ENCODE measurements at places on chromosomes 1 and 21.

DNA sequence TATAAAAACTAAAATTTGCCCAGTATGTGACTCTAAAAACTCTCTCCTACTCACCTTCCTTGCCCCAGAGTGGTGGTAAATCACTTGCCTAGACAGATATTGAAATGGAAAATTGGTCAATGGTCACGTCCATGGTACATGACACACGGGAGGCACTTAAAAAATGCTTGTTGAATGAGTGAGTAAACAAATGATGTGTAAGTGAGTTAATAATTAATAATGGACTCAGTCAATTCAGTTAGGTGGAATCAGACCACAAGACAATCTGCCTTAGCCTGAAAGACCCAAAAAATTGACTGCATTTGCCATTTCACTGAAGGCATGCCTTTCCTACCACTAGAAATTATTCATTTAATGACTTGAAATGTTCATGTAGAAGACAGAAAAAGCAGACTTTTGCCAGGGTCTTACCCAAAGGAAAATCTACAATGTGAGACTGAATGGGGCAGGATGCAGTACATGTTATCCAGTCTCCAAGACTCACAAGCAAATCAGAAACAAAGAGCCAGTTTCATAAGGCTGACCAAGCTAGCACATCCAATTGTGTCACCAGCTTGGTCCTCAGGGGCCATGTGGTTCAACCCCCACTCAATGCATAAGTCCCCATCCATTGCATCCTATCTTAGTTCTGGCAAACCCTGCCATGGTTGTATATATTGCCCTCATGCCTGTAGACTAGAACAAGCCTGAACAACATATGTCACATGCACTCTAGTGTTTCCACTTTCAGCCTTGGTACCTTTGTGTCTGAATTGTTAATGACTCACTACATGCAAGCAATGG is 73.6 kb downstream of the TBX15 start:
- DNase-seq = no peak

DNA sequence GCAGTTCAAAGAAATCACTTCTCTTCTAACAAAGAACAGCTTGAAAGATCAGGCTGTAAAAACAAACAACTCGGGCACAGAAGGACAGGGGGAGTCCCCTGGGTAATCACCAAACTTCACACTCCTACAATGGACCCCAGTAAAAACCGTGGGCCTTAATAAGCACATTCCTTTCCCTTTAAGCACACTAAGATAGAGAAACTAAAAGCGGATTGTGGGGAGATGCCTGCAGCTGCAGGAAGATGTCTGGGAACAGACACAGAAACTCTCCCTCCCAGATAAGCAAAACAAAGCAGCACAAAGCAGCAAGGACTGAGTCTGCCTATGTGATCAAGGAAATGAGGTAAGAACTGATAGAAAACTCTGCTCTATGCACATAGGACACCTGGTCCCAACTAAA is 37.6 kb upstream of the CTBS start:
- DNase-seq = no peak

GRCh38 chr1:62024690-62025089 is 170.0 kb upstream of the L1TD1 start:
- no peak for DNase-seq

DNA sequence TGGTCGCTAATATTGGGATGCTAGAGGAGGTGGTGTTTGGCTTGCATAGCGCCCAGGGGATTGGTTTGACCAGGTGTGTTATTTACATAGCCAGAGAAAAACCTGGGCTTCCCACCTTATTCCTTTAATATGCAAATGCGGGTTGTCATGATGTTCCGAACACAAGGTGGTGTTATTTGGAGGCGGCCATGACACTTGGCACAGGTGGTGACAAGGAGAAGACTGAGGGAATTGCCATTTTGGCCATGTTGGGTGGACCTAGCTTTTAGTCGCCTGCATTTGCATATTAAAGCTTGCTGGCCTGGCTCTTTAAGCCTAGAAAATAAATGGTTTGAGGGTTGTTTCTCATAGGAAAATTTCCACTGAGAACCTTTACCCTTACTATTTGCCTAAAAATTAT is 490.5 kb downstream of the SIPA1L2 start:
- DNase-seq = no peak

DNA sequence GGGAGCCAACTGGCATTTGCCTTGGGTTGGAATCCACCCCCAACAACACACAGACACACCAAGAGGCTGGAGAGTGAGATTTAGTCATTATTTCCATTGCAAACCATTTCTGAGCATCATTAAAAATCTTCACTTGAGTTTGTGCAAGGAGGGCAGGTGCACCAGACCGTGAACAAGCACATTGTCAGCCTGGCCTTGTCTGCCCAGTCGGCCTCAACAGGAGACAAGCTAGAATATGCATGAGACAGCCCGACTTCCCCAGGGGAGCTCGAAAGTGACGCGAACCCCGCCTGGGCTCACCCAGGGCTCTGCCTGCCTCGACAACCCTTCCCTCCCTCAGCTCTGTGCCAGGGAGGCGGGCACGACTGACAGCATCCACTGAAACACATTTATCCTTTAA is 15.4 kb upstream of the GUCA2B start:
- DNase-seq = no peak

- no peak for DNase-seq
Observed at GRCh38 chr1:56415258-56415657, 164.1 kb downstream of the PLPP3 start.

- no peak for DNase-seq
Observed at GRCh38 chr1:27719286-27720251, 6.2 kb upstream of the FAM76A start.

DNA sequence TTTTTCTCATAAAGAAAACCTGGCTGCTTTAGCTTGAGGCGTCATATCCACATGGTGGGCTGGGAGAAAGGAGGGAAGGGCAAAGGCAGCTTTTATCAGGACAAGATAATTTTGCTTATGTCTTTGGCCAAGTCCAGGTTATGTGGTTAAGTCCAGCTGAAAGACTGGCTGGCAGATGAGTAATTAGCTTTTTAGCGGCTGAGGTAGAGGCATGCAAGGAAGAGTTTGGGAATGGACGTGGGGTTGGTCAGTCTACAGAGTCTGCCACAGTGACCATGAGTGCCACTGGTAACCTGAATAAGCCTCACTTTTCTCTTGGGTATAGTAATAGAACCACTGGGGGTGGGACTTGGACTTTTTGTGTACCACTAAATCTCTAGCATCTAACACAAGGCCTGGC is 39.8 kb downstream of the NEK7 start:
- no peak for DNase-seq

- DNase-seq = no peak
Observed at GRCh38 chr1:21126324-21126723, 50.4 kb downstream of the EIF4G3 start.

- DNase-seq = no peak
Observed at GRCh38 chr1:23634840-23635651, 56.6 kb upstream of the RPL11 start.

DNA sequence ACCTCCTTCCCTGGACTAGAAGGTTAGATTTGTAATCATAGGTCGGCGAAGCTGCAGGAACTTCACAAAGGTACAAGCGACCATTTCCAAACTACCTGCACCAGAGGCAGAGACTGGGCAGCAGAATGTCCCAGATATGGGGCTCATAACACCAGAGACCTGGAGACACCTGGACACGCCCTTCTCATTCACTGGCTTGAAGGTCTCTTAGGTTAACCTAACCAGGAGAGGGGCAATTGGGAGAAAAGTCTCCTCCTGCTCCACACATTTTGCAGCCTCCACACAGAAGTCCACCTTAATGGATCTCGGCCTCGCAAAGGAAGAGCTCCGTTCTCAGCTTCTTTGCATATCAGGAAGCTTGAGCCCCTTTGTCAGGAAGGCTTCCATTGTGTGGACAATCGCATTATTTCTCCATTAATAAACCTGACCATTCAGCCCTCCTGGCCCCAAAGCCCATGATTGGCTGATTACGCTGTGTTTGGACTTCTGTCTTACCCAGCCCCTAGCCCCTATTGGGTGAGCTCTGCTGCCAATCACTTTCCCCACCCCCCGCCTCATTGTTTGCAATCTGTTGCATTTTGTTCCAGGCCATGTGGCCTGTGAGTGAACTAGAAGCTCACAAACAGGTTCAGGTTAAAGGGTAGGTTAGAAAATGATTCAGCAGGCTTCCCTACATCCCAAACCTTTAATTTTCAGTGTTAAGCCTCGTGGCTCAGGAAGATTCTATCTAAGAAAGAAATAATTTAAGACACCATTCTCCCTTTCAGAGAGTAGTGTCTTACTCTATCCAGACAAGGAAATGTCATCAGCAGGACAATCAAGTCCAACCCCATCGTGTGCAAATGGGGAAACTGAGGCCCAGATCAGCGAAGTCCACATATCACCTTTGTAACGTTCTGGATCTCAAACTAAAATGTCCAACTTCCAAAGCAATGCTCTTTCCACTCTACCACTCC is 2.8 kb downstream of the MYCL start:
- DNase-seq = no peak

DNA sequence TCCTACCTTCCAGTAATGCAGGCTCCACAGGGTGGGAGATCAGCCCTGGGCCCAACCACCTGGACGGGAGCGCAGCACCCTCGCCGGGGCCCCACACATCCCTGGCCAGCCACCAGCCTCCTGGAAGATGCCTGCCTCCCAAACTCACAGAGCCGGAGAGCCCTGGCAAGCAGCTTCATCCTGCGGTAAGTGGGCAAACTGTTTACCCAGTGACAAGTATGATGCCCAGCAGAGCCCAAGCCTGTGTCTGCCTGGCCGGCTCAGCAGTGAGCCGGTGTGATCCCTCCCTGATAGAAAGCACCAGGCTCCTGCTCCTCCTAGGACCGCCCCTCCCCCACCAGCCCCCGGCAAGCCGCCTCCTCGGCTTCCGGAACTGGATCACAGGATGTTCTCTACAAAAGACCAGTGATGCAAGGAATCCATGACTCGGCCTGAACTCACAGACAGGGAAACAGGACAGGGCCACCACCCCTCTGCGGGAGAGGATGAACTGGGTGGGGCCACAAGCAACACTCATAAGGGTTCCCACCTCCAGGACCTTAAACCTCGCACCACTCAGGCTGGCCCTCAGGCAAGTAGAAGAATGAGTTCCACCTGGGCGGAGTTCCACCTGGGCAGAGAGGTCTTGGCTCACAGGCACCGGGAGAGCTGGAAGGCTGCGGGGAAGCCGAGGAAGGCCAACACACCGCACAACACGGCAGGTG is 7.9 kb downstream of the ACOT7 start:
- no peak for DNase-seq

- DNase-seq = no peak
Observed at GRCh38 chr1:241751524-241751923, 96.5 kb upstream of the EXO1 start.

GRCh38 chr1:43205671-43206070 is 33.5 kb downstream of the CFAP57 start:
- no peak for DNase-seq

DNA sequence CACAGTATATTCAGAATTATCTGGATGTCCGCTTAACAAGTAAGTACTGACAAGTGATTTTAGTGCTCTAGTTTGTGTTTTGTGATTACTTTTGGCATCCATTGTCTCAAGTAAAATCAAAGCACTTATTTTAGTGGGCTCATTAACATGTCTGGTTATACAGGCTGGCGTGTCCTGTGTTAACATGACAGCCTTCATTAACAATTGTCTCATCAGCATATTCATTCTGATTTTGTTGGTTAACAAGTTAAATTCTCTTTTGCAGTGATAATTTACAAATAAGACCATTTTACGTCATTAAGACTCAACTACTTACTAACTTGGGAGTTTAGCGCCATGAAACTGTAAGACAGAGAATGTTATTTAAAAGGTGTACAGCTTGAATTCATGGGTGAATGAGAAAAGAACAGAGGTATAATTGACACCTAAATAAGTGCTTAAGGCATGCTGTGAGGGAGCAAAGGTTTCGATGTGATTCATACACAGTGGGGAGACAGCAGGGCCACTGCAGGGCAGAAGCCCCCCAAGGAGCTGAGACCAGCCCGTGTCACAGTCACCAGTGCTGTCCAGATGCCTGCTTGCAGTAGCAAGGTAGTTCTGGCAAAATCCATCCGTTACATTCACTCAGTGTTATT is 22.4 kb downstream of the TAF5L start:
- no peak for DNase-seq

- no peak for DNase-seq
Observed at GRCh38 chr1:154220970-154221277, 169 bp downstream of the UBAP2L start.

DNA sequence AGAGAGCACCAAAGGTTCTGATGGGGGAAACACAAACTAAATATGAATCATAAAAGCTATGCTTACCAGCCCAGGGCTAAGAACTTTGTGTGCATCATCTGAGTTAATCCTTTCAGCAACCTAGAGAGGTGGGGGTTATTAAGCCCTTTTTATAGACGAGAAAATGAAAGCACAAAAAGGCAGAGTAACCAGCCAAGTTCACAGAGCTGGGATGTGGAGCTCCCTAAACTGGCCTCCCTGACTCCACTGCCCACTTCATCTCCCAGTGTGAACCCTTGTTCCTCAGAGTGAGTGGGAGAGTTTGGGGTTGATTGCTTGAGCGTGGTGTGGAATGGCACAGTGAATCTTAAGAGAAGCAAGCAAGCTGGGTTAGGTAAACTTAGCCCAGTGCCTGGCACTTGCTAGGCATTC is 10.8 kb upstream of the BCAR3 start:
- DNase-seq = no peak

DNA sequence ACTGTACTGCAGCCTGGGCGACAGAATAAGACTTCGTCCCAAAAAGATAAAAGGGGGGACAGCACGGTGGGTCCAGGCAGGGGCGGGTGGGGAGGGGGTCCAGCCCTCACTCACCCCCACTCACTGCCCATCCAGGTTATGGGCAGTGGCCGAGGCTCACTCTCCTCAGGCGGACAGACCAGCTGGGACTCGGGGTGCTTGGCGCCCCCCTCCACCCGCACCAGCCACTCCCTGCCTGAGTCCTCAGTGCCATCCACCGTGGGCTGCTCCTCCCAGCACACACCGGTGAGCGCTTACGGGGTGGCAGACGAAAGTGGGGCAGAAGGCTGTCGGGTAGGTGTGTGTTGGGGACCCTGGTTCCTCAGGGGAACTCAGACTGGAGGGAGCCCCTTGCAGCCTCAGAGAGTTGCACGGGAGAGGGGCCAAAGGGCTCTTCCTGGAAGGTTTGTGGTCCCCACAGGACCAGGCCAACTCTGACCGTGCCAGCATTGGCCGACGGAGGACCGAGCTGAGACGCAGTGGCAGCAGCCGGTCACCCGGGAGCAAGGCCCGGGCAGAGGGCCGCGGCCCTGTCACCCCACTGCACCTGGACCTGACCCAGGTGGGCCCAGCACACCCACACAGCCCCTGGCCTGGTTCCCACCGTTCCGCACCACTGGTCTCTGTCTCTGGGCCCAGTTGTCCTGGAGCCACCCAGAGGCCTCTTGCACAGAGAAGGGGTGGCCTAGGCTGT is 6.6 kb downstream of the PLEKHN1 start:
- no peak for DNase-seq

GRCh38 chr1:147843486-147843885 is 59.1 kb upstream of the GJA8 start:
- DNase-seq = no peak

- peak; percentile 70 for DNase-seq
Observed at GRCh38 chr1:37682334-37682987, 9.9 kb upstream of the CDCA8 start.

DNA sequence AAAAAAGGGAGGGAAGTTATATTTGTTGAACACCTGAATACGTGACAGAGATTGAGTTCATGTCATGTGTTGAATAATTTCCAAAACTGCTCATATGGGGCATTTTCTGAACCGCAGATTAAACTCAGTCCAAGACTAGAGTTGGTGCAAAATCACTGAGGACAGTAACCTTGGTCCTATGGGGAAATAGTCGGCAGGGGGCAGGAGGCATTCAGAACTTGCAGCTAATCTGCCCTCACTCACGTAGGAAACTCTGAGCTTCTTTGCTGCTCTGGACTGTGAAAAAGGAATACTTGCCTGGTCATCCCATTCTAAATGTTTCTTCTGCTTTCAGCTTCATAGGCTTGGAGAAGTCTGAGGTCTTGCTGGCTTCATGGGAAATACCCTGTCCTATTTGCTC is 228.3 kb upstream of the ZP4 start:
- DNase-seq = no peak
